Left ventricle myocardium superior (tissue), 1 donor: ENCODE measurements at places on chromosomes 5 and 9. TPM values are rescaled to one million over a fixed set of nuclear protein-coding genes. Genes with fewer than 3 reads are reported as not detected.

DNA sequence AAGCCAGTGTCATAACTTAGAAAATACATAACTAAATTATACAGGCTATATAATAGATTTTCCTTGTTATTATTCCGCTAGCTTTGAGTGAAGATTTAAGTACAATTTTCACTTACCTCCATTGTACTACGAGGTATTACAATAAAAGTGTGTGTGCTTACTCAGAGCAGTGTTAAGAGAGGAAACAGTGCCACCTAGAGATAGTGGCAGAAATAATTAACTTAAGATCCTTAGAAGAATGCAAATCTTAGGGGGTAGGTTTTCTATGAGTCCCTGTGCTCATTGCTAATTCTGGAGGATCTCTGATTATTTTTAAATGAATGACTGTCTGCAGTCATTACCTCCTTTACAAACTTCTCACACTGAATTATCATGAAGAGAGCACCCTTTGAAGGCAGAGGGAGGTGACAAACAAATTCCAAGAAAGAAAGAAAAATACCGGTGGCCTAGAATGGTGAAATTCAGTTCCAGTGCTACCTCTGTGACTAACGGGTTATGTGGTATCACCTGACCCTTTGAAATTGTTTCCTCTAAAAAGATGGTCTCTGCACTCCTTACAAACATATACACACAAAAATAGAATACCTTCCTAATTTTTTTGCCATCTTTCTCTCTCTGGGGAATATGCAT, 379.8 kb downstream of the TRIM36 start:
- no peak for DNase-seq

DNA sequence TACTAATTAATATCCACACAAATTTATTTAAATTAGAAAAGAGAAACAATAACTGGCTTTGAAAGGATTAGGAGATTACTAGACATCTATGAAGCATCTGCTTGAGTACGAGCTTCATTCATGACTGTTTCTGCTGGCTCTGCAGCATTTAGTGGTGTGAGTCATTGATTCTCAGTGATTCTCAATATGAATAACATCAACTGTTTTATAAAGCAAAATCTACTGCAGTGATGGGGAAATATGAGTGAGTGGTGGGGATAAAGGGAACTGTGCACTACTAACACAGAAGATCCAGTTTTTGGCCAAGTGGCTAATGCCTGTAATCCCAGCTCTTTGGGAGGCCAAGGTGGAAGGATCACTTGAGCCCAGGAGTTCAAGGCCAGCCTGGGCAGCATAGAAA, 8.4 kb downstream of the FNBP1 start:
- no peak for DNase-seq

- DNase-seq: no peak
These were observed 41.4 kb upstream of the DNAH5 start for GRCh38 chr5:13985731-13986418.

DNA sequence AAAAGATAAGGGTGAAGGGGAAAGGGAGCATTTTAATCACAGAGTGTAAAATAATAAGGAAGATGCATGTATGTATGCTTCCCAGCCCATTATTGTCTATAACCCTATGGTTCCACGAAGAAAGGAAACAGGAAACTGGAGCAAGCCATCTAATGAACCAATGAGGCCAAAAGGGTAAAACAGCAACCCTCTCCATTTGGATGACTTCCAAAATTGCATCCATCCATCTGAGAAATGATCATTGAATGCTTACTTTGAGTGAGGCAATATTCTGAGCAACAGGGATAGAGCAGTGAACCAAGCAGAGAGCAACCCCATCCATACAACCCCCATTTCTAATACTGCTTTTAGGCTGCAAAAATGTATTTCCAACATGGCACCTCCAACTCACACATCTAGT, 46.9 kb downstream of the ARL15 start:
- no peak for DNase-seq

FOXD1 gene
- not detected for total RNA-seq

GRCh38 chr9:133203506-133204075, 5.5 kb downstream of the OBP2B start:
- no peak for DNase-seq

GRCh38 chr5:81336556-81336955, 35.2 kb downstream of the ZCCHC9 start:
- no peak for DNase-seq

DNA sequence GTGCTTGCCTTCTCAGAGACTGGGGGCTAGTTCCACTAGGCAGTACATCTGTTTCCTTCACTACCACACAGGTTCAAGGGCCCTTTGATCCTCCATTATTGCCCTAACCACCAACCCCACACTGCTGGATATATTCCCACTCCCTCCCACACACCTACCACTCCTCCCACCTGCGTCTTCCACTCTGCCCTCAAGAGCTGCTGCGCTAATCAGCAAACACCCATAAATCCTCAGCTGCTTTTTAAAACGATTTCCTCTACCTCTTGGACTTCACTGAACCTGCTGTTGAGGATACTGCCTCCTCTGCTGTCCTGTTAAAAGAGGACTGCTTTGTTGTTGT, 120.9 kb downstream of the MAPKAP1 start:
- DNase-seq: no peak

- DNase-seq: no peak
These were observed 199.8 kb downstream of the PDE4D start for GRCh38 chr5:59693492-59694309.

GRCh38 chr9:121207371-121207940, 5.8 kb upstream of the RAB14 start:
- DNase-seq: no peak

SAP30L gene
- total RNA-seq: 39.2 TPM

GRCh38 chr5:141328231-141328630, 2.1 kb upstream of the PCDHGA1 start:
- DNase-seq: no peak

TTC23L gene
- total RNA-seq: not detected

DNA sequence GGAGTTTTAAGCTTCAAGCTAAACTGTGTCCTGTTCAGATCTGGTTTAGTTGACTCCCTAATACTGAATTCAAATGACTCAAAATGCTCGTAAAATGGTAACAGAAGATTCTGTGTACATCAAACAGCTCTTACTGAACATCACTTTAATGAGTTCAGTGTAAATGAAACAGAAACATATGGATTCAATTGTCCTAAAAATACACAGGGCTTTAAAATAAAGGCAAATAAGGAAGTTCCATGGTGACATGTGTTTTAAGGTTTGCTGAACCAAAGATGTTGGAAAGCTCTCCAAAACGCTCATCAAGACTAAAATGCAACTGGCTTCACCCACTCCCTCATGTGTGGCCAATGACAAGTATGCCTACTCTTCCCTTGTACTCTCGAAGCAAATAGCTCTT, 340.0 kb upstream of the PIK3R1 start:
- no peak for DNase-seq

DNA sequence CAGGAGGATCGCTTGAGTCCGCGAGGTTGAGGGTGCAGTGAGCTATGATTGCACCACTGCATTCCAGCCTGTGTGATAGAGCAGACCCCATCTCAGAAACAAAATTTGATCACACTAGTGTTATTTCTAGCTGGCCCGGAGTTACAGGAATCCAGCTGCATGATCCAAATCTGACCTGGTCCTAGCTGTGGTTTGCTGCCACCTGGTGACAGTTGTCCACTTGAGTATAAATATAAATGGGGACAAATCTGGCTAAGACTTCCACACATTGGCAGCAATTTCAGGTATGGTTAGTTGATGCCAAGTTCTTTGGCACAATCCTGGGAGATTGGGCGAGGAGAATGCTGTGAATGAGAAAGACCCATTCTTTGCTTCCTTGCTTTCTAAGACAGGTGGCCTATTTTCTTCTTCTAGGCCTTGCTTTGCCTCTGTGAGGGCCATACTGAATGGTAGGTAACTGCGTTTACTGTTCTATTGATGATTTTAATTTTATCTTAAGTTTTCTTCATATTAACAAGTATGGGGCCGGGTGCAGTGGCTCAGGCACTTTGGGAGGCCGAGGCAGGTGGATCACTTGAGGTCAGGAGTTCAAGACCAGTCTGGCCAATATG, 35.4 kb downstream of the UBE2R2 start:
- peak; percentile 72 for DNase-seq

DNA sequence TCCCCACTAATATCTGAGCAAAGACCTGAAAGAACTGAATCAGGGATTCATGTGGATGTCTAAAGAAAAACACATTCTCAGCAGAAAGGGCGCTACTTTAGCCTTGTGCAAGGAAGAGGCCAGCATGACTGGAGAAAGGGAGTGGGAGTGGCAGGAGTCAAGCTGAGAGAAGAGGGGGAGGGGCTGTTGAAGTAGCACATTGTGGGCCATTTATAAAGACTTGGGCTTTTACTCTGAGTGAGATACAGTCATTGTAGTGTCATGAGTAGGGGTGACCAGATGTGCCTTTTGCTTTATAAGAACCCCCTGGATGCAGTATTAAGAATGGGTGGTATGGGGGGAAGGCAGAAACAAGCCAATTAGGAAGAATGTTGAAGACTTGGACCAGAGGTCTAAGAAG, 452.8 kb downstream of the ENC1 start:
- DNase-seq: no peak

SPOCK1 gene
- total RNA-seq: 14.7 TPM

DNA sequence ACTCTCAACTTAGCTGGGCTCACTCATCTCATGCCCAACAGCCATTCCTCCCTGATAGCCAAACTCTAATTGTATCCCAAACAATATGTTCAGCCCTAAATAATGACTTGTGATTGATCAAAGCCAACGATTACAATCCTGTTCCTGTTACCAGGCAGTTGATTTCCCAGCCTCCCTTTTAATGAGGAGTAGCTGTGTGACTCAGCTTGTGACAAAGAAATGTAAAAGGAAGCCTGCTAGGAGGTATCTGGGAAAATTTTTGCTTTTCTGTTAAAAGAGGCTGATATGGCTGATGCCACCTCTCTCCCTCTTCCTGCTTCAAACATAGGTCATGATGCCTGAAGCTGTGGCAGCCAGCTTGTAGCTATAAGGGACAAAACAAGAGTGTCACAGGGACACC, 19.6 kb upstream of the ENC1 start:
- no peak for DNase-seq

PCDHB10 gene
- total RNA-seq: 0.64 TPM

GRCh38 chr9:13500034-13500433, 220.5 kb upstream of the MPDZ start:
- DNase-seq: peak; percentile 27

DNA sequence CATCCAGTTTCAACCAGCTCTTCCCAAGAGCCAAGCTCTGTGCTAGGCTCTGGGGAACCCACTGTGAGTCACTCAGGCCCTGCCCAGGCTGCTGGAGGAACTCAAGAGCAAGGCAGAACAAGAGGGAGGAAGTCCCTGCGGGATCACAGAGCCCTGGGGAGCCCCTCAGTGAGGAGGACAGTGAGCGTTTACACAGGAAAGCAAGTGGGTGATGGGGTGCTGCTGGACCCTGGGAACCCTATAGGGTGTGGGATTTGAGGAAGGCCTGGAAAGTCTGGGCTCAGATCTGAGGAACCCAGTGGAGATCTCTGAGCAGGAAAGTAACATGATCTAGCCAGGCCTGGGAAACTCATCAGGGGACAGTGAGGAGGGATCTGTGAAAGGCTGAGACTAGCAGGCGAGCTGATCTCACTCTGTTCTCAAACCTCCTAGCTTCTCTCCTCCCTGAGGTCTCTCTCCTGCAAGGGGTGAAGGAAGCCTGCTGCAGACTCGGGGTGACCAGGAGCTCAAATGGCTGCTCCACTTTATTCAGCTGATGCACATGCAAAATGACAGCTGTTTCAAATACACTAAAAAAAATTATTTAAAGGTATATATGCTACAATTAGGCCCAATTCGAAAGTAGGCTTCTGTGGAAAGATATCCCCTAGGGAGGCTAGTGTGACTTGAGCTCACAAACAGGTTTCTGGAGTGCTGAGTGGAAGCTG, 70.0 kb downstream of the SHB start:
- DNase-seq: peak; percentile 57

DNA sequence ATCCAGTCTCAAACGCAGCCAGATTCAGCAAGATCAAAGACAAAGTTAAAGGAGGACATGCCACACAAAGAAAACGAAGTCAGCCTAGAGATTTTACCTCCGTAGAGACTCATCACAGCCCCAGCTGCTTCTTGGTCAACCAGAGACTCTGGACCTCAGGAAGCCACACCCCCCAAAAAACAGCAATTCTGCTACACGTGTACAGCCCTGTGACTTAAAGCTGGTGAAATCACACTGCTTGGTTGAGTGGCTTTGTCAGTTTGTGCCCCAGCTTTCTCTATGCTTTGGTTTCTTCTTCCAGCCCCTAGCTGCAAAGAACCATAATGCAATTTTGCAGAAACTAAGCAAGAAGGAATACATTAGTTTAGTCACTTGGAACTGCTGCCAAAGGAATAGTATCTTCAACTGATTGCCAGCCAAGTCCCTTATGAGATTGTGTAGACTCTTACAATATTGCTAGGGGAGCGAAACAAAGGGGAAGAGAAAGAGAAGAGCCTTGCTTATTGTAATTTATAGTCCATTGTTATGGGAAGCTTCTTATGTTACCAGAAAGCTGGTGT, 158.8 kb upstream of the ZNF462 start:
- DNase-seq: no peak

FOXD4L5 gene
- total RNA-seq: not detected

DMRT3 gene
- total RNA-seq: not detected

DNA sequence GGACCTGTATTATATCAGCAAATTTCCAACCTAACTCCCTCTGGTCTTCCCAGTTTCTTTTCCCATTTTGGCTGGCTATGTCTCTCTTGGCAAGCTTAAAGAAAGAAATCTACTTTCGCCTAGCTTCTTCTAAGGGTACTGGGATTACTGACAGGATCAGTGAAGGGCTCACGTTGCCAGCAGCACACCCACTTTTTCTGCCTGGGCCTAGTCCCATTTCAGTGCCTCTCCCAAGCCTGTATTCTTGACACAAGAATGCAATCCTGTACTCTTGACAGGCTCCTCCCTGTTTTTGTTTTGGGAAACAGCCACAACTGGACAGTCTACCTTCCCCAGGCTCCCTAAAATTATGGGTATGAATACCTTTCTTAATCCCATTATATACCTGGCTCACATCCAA, 170.5 kb downstream of the EPB41L4A start:
- DNase-seq: no peak

GPX8 gene
- total RNA-seq: 4.6 TPM

DNA sequence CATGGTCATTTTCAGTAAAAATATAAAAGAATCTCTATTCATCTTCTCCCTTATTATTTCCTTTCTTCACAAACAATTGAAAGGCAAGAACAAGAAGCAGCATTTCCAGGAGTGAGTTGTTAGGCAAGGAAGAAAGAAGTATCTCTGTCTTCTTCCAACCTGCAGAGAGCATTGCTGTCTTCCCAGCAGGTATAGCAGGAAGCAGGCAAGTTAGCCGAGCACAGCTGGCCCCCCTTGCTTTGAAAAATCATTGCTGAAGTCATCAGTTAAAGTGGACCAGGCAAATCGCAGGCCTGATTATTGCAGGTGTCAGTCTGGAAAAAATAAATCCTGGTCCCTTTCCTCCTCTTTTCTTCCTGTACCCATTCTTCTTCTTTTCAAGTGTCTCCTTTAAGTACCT, 353.1 kb upstream of the BRINP1 start:
- no peak for DNase-seq

TNIP1 gene
- total RNA-seq: 137 TPM

OR1Q1 gene
- total RNA-seq: not detected

IFNK gene
- total RNA-seq: not detected
